ENCODE measurements at places on chromosomes 3 and 15.

- no peak for DNase-seq
Observed at GRCh38 chr3:160617636-160618035, 52.3 kb upstream of the KPNA4 start.

DNA sequence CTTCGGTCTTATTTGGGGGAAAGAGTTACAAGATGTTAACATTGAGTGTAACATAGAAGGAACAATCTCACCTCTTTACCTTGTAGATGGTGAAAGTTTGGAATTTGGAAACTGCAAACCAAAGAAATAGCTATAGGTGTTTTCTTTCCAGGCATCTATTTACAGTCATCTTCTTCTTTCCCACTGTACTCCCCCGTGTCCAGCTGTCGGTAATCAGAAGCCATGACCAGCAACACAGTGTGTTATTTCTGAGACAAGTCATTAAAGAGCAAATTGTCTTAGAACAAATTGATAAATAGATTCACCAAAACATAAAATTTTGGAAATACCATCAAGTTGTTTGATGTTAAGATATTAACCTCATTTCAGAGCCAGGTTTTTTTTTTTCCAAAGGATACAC lies 590.5 kb upstream of the NAALADL2 start:
- DNase-seq: no peak

DNA sequence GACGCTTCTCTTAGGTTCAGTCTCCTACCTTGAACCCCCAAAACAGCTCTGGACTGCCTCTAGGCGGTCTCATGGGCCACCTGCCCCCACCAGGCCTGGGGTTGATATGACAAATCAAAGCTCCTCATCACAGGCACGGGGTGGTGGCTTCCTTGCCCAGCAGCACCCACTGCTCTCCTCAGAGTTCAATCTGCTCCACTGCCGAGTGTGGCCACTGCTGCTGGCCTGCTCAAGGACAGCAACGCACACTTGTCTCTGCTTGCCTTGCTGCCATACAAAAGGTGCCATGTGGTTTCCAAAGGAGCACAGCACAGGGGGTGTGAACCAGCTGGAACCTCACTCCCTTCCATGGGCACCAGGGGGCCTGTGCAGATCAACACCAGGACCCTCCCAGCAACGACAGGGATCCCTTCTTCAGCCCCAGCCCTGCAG lies 10.2 kb downstream of the KBTBD13 start:
- DNase-seq: no peak

DNA sequence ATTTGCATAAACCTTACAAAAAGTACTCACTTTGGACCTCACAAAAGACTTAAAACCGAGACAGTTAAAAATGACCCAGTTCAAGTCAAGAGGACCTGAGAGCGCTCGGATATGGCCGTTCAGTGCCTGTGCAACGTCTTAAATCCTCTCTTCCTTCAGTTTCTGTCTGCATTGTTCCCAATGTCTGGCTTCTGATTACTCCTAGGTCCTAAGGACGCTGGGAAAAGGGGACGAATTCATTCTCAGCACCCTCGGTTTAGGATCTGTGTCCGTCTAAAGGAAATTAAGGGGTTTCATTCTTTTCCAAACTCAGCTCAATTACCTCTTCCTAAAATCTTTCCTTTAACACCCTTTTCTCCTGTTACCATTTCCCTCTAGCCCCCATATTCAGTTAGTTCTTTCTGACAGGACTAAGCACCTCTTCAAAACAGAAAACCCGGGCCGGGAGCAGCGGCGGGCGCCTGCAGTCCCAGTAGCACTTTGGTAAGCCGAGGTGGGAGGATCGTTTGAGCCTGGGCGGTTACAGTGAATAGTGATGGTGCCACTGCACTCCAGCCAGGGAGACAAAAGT lies 970 bp downstream of the DPPA4 start:
- peak; percentile 4 for DNase-seq

GRCh38 chr3:80238152-80238551 lies 470.4 kb upstream of the ROBO1 start:
- DNase-seq: no peak

DNA sequence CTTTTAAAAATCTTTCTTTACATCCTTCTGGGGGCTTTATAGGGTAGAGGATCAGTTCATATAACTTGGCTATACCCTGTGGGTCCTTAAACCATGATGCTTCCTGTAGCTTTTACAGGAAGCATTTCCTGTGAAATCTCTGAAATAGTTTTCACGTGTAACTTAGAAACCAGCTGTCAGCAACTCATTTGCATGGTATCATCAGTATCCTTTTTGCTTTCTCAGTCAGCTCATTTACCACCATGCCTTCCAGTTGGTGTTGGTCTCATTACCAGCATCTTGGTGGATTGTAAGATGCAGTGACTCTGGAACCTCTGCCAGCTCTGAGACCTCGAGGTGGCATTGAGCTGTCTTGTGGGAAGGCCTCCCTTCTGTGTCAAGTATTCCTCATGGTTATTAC lies 96.7 kb upstream of the MYZAP start:
- DNase-seq: no peak

GRCh38 chr3:194879126-194879877 lies 193.6 kb downstream of the FAM43A start:
- DNase-seq: peak; percentile 5

DNA sequence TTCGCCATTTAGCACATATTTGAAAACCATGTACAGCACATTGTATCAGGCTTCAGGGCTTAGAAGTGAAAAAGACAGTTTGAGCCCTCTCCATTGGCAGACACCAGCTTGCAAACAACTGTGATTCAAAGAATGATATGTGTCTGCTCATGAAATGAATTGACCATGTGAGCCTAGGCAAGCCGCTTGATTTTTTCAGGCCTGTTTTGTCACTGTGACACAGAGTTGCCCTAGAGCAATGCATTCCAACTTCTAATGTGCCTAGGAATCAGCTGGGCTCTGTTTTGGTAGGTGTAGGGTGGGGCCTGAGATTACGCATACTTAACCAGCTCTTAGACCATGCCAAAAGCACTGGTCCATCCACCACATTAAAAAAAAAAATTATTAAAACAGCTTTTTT lies 53.0 kb downstream of the ATP2C1 start:
- no peak for DNase-seq

GRCh38 chr15:70281811-70282307 lies 184.1 kb upstream of the TLE3 start:
- DNase-seq: no peak

DNA sequence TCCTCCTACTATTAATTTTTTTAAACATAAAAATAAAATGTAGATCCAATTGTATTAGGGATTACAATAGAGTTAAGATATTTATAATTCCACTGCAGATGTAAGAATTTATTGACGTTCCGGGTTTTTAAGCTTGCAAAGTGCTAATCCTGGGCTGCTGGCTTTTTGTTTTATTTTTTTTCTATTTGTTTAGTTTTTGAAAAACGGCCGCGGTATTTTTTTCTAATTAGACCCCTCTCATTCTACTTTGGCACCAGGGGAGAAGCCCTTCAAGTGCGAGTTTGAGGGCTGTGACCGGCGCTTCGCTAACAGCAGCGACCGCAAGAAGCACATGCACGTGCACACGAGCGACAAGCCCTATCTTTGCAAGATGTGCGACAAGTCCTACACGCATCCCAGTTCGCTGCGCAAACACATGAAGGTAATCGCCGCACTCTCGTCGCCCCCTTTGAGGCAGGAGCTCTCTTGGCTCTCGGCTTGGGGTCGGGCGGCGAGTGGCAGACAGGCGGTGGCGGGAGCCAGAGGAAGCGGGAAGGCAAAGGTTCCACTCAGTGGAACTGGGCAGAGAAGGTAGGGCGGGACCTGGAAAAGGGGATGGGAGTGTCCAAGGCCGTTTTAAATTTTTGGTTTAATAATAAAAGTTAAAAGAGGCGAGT lies 3.2 kb downstream of the ZIC1 start:
- no peak for DNase-seq

DNA sequence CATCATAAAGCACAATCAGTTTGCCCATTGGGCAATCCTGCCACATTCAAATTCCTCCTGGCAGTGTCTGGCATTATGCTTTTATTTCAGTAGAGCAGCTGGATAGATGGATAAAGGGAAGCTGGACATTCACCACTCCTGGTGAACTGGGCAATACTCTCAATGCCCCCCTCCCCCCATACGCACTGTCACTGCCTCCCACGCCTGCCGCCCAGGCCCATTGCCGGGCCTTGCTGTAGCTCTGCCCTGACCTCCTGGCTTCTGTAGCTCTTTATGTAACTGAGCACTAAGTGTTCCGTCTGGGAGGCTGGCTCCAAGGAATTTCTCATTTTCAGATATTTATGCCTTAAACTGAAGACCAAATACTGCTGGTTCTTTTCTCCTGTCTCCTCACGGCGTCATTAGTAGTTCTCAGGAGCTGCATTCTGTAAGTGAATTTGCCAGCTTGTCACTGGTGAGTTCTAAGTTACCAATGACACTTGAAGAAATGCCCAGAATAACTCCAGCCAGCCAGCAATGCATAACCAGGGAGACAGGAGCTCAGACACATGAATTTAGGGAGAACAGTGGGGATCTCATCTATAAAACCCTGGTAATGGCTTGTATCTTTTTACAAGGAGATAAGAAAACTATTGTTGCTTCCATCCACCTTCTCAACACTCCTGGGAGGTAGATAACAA lies 25.5 kb upstream of the RASGRF1 start:
- DNase-seq: no peak

- peak; percentile 45 for DNase-seq
Observed at GRCh38 chr3:42803414-42804105, 730 bp downstream of the HIGD1A start.

GRCh38 chr15:61425934-61426333 lies 196.8 kb upstream of the RORA start:
- DNase-seq: no peak

DNA sequence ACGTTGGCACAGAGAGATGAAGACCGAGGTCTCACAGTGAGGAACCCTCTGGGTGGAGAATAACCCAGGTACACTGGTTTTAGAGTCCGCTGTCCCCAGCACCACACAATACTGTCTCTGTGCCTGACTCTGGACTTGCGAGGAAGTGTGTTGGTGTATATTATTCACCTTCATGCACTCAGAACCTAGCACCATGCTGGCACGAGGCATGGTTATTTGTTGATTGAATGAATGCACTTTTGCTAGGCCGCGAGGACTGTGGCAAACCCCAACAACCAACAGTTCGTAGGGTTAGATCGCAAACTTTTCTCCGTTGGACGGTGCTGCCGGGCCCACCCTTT lies 484 bp upstream of the C3orf52 start:
- DNase-seq: no peak

- DNase-seq: no peak
Observed at GRCh38 chr15:100686725-100687473, 84.5 kb downstream of the ASB7 start.

- no peak for DNase-seq
Observed at GRCh38 chr15:66400351-66400774, 13.7 kb downstream of the MAP2K1 start.
